ENCODE measurements at places on chromosomes 1 and 21.

- no peak for DNase-seq
Measured at GRCh38 chr1:47765236-47765635, 231.9 kb downstream of the TRABD2B start.

DNA sequence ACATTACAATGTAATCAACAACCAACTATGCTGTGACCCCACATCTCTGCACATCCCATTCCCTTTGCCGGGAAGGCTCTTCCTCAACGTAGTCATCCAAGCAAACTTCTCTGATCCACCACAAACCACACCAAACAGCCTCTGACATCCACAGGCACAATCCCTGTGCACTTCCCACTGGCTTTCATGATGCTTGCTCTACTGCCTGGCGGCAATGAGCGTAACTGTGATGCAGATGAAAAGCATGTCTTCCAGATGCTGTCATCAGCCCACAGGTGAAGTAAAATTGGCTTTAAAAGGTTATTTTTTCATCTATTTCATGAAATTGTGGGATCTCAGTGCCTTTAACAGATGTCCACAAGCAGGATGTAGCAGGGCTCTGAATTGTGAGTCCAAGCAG lies 635.2 kb downstream of the SMYD3 start:
- no peak for DNase-seq

- no peak for DNase-seq
Measured at GRCh38 chr1:23561813-23562100, 2.5 kb upstream of the ID3 start.

DNA sequence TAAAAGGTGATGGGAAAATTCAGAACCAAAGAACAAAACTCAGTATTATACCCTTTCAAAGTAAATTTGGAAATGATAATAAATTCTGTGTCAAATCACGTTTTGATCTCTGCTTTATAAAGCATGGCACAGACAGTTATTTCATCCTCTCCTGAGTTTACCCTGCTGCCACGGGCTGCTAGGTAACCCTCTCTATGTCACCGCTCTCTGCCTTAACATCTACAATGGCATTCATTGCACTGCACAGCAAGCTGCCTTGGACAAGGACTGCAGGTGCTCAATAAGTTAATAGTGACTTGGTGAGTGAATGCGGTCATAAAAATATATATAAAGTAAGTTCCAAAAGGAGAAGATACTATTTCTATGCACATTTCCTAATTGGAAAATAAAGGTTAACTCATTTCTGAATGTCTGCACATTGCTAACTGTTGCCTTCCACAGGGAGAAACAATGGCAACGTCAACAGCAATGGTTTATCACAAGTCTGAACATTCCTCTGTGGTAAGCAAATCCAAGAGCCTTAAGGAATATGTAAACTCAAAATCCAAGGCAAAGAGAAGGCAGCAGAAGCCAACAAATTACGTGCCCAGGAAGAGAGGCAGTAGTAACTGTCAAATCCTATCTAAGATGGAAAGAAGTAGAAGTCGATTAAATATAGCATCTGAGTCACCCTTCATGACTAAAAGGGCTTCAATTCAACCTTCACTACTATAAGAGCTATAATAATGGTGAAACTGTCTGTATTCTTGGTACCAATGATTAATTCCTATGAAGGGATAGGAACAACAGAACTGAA lies 19.4 kb downstream of the FYB2 start:
- DNase-seq: no peak

GRCh38 chr1:53293123-53293522 lies 34.7 kb downstream of the LRP8 start:
- DNase-seq: no peak

GRCh38 chr1:184664042-184664660 lies 90.5 kb downstream of the EDEM3 start:
- peak; percentile 68 for DNase-seq

GRCh38 chr1:203006948-203007871 lies at the start of gene TMEM183A:
TMEM183A (plus strand) TSS chr1:203007374; CDS start chr1:203007466, 92 bp downstream.
- peak; percentile 91 for DNase-seq

- DNase-seq: no peak
Measured at GRCh38 chr1:179296356-179297104, 2.9 kb downstream of the SOAT1 start.

DNA sequence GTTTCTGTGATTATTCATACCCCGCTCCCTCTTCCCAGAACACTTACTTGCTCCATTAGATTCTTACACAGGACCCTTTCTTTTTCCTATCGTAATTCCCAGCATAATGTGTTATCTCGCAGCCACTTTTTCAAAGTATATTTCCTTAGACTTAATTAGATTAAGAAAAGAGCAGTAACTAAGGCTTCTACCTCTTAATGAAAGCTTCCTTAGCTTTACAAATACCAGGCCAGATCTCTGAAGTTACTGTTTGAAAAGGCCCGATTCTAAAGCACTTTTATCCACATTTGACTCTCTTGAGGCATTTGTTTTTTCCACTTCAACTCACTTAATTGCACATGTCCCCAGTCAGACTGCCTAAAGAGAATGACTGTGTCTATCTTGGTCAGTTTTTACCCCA lies 1264.3 kb upstream of the ADGRL2 start:
- no peak for DNase-seq

DNA sequence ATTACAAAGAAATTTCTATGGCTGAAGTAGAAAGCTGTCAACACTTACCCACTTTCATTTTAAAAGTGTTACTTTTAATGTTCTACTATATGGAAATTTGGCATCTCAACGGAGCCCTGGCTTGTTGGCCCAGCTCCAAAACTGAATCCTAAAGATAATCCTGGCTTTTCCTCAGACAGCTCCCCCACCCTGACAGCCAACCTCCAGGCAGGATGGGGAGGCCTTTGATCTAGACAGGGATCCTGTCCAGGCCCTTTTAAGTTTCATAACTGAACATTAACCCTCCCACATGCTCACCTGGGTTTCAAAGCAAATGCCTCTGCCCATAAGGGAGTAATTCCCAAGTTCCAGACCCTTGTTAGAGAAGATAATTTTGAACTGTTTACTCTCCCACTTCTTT lies 99.3 kb upstream of the RALGPS2 start:
- DNase-seq: no peak

DNA sequence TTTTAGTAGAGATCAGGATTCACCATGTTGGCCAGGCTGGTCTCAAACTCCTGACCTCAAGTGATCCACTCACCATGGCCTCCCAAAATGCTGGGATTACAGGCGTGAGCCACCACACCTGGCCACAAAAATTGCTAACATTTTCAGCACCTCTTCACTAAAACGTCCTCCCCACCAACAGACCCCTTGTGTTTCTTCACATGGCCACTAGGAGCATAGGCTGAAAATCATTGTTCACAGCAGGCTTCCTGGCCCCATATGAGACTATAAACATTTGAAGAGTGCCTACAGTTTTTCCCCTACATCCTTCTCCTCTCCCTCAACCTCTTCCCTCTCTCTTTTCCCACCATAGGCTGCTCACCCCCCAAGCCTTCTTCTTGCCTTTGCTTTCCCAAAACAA lies 28.0 kb upstream of the SFPQ start:
- DNase-seq: peak; percentile 58

GRCh38 chr1:109248797-109249629 lies at the start of gene CELSR2:
CELSR2 (plus strand) TSS chr1:109249539; CDS start chr1:109250080, 541 bp downstream.
- peak; percentile 95 for DNase-seq

DNA sequence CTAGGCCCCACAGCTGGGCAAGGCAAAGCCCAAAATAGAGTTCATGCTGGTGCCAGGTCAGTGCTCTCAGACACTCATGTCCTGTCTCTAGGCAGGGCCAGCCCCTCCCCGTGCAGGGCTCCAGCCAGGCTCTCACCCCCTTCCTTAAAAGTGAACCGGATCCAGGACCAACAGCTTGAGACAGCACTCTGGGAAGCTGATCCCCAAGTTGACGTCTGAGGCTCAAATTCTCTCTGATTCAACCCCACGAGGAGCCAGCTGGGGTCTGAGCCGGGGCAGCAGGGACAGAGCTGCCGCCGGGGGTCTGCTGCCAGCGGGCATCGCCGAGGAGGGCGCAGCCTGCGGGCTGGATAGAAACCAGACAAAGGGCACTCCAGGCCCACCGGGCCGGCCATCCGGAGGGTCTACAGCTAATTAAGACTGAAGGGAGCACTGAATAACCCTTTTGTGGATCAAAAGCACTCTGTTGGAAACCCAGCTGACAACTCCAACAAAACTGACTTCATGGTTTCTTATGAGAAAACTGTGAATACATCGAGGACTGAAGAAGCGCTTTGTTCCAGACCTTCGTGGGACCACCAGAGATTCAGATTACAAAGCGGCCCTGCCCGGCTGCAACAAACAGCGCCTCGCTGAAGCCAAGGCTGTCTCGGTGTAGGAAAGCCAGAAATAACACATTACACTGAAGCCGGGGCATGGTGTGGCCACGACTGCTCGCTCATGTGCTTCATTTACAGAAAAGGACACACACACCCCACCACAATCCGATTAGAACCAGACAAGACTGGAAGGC lies 95.8 kb downstream of the PSMG1 start:
- no peak for DNase-seq

DNA sequence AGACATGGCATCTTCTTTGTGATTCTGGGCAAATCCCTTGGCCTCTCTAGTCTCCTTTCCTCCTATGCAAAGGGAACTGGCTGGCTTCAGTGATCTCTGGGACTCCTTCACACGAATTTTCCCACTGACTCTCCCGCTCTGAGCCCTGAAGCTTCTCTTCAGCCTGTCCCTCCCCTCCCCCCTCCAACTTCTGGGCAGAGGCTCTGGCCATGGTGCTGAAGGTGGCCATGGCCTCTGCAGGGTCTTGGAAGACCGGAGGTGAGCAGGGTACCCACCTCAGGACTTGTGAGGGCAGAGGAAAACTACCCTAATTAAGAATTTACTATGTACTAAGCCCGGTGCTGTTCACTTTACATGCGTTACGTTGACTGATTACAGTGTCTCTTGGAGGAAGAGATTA lies 29.4 kb upstream of the POU3F1 start:
- no peak for DNase-seq

- no peak for DNase-seq
Measured at GRCh38 chr1:120178799-120179756, 2.8 kb upstream of the SEC22B start.

DNA sequence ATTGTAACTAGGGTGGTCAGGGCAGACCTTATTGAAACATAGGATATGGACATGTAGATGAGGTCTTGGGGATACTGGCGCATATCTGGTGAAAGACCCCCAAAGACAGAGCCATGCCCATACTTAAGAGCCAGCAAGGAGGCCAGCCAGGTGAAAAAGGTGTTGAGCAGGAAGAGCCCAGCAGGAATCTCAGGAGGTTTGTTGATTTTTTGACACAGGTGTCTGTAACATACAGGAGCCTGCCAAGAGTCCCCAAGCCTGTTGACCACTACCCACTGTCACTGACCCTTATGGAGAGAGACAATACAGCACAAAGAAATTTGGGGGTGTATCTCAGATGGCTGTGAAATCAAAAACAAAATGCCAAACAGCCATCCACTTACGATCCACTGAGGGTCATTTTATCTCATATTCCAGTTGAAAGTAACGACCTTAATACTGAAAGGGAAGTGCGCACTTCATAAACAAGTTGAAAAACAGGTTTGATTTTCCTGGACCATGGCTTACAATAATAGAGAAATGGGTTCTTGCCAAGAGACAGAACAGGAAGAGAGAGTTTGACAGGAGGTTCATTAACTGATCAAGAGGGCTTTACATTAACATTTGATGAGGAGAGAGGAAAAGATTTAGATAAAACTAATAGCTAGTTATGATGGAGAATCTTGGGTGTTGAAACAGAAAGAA lies 163.6 kb downstream of the GLUL start:
- no peak for DNase-seq

DNA sequence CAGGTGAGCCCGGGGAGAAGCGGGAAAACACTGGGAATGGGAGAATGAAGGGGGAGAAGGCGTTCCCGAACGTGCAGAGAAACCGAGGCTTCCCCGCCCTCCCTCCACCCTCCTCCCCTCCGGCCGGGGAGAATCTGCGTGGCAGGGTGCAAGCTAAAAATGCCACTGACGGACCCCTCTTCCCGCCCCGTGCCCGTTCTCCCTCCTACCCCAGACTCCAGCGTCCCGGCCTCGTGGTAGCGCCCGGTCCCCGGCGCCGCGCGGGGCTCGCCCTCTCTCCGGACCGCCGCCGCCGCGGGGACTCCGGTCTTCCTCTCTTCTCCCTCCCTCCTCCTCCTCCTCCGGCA lies 81.6 kb upstream of the AK4 start:
- no peak for DNase-seq

DNA sequence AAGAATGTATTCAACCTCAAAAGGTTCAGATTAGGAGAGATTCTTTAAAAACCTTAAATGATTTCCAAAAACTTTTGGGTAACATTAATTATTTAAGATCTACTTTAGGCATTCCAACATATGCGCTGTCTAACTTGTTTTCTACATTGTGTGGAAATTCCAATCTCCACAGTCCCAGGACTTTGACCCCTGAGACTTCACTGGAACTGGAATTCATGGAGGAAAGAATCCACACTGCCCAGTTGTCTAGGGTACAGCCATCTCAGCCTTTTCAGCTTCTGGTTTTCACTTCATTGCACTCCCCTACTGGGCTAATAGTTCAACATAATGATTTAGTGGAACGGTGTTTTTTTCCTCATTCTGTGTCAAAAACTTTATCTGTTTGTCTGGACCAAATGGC lies 161.5 kb downstream of the IER5 start:
- DNase-seq: no peak

- no peak for DNase-seq
Measured at GRCh38 chr1:237961754-237962153, 71.0 kb upstream of the ZP4 start.

DNA sequence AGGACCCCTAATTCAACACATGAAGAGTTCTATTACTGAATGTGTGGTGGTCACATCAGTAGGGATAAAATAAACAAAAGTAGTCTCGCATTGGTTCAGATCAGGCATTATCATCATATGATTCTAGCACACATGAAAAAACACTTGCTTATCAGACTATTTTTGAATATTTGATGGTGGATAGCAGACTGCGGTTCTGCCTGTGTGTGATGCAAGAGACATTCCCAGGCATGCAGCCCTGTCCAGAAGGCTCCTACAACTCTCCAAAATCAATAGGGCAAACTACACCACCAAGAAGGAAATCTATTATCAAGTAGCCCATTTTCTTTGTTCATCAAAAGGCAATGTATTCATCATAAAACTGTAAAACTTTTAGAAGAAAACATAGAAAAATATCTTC lies 304.7 kb downstream of the DUSP10 start:
- DNase-seq: no peak

GRCh38 chr1:217535601-217536377 lies 95.1 kb downstream of the GPATCH2 start:
- no peak for DNase-seq

DNA sequence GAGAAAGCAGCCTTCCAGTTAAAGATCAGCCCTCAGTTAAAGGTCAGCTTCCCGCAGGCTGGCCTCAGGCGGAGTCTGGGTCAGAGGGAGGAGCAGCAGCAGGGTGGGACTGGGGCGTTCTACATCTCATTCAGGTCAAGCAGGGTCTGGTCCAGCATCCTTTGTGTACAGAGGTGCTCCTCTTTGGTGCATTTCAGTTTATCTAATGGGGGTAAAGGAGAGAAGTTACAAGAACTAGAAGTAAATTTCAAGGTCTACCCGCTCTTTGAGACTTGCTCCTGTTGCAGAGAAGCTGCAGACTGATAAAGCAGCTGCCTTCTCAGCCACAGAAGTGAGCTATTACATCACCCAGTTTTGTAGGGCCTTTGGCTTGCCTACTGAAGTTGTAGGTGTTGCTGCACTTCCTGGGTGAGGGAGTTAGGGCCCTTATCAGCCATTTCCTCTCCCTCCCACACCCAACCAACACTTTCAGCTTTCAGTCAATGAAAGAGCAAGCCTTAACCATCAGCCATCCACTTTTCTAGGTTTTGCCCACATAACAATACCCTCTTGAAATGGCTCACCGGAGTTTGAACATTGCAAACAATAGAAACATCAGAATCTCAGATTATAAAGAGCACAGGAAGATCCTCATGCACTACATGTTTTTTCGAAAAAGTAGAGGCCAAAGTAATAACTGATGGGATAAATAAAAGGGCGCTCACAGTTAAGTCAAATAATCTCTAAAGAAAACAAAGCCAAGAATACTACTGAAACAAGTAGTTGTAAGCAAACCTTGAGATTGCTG lies 2.8 kb upstream of the NUP210L start:
- DNase-seq: peak; percentile 81
